Hematopoietic multipotent progenitor cell treated with erythropoietin and hydrocortisone succinate and interleukin-3 and kit ligand, for 8 days (in vitro differentiated cells): ENCODE measurements at places on chromosomes 2 and 18.

DNA sequence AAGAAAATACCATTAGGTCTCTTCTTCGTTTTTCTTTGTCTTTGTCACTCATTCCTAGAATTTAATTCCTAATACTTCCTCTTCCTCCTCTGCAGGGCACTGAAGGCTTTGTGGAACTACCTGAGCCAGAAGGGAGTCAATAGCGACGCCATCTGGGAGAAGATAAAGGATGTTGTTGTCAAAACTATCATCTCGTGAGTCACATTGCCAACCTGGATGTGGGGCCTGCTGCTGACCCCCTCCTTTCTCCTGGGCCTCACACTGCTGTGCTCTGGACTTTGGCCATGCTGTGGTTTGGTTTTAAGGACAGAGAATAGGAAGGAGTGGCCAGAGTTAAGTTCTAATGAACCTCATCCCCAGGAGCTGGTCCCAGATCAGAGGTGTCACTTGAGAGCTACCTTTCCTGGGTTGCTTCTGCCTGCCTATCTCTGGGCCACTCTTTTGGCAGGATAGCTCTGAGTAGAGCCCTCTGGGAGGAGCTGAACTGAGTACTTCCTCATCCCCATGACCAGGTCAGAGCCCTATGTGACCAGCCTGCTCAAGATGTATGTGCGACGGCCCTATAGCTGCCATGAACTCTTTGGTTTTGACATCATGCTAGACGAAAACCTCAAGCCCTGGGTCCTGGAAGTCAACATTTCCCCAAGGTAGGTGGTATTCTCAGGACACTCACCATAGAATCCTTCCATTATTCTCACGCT lies 33.1 kb upstream of the CYP27A1 start:
- no peak for DNase-seq

DNA sequence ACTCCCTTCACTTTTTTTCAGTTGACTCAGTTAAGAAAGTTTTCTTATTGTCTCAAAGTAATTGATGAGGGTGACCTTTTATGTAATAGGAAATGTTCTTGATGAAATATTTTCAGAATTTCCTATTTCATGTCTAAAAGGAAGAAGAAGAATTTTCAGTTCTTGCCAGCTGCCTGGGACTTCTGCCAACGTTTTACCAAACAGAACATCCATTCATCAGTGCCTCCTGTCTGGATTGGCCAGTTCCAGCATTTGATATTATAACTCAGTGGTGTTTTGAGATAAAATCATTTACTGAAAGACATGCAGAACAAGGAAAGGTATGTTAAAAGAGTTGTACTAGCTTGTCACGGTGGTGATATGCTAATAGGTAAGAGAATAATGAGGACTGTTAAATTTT lies 104.7 kb upstream of the MYO3B start:
- DNase-seq: no peak

DNA sequence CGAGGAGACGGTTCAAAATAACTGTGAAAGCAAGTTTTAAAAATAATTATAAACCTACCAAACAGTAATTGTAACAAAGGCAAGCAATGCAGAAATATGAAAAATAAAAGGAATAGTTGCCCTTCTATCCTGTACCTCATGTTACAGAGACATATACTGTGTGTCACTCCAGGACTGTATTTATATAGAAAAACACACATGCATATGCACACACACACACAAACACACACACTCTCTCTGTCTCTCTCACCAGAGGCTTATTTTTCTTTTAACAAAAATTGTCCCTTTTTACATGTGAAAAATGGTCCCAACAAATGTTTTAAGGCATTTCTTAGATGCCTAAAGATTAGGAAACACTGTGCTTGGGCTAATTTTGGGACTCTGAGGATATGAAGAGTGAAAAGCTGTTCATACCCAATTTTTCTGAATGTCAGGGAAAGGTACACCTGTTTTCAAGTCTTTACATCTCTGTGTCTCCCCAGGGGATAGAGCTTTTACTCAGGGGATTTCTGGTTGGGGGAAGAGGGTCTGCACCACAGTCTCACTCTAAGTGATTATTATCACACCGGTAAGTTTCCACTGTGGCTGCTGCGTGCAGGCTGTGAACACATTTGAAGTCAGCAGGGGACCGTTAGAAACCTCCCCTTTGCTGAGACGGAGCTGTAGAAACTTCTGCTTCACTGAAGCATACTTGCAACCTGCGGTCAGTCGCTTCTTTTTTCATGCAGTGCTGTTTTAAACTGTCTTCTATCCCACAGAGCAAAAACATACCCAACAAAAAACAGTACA lies 51.4 kb upstream of the SPAG16 start:
- no peak for DNase-seq

- DNase-seq: no peak
Observed at GRCh38 chr2:212402316-212402715, 136.3 kb downstream of the ERBB4 start.

- DNase-seq: no peak
Observed at GRCh38 chr2:230906471-230907230, 18.4 kb downstream of the GPR55 start.

GRCh38 chr2:240140920-240141319 lies 462 bp upstream of the OTOS start:
- no peak for DNase-seq

DNA sequence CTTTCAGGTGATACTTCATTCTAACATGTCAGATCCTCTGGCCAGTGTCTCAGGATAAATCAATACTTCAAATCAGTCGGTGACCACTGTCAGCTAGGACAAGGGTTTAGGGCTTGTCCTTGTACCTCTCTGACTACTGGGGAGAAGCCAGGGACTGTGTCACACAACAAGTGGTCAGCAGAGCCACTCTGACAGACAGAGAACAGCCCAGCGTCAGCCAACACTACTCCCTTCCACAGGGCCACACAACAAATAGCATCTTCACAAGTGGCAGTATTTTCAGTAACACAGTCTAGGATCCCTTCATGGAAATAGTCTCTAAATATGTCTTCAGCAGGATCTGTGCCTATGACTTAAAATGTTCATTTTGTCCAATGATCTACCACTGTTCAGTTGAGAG lies 14.2 kb downstream of the FLACC1 start:
- no peak for DNase-seq

GRCh38 chr2:25349397-25349796 lies 7.7 kb upstream of the DNMT3A start:
- no peak for DNase-seq

DNA sequence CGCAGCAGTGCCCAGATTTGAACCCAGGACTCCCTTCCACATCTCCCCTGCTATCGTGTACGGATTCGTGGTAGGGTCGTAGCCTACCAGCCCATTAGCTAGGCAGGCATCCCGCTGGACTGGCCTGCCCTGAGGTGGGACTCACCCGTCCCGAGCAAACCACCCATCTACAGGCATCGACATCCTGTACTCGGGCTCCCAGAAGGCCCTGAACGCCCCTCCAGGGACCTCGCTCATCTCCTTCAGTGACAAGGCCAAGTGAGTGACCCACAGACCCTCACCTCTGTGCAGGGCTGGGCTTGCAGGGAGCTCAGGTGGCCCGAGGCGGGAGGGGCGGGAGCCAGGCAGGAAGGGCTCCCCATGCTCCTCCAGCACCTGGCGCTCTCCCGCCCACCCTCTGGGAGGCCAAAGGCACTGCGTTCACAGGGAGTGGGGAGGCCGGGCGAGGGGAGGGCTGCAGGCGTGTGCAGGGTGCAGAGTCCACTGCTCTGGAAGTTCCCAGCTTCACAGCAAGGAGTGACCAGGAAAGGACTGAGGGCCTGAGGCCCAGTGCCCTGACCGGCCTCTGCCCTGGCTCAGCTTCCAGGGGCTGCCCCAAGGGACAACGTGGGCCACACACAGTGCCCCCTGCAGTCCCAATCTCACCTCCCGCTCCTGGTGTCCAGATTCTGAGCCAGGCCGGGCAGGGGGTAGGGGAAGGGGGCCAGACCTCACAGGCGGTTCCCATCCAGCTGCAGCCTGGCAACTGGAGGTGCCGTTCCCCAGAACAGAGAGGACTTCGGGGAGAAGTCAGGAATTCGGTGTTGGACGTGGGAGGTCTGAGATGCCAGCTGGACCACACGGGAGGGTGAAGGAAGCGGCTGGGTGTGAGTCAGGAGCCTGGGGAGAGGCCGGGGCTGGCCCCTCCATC lies 5.4 kb downstream of the AGXT start:
- no peak for DNase-seq

GRCh38 chr2:98764499-98764898 lies 33.6 kb upstream of the MGAT4A start:
- no peak for DNase-seq
